ENCODE measurements at places on chromosomes 1 and 21. TPM values are rescaled to one million over a fixed set of nuclear protein-coding genes. Genes with fewer than 3 reads are reported as not detected.

The GJA4 gene
- polyA plus RNA-seq = not detected

The KLHDC7A gene
- polyA plus RNA-seq = not detected

The PYGO2 gene
- 23.3 TPM for polyA plus RNA-seq

GRCh38 chr1:3506943-3507342, 52.5 kb downstream of the ARHGEF16 start:
- DNase-seq = no peak

The FAM229A gene
- polyA plus RNA-seq = 8.0 TPM

GRCh38 chr1:245934409-245934808, 572.7 kb downstream of the SMYD3 start:
- DNase-seq = no peak

The MYOM3 gene
- polyA plus RNA-seq = 0.05 TPM

The UTS2 gene
- polyA plus RNA-seq = 0.13 TPM

GRCh38 chr1:14553711-14554110, 44.8 kb upstream of the KAZN start:
- no peak for DNase-seq

The RYR2 gene
- polyA plus RNA-seq = under 0.01 TPM

- no peak for DNase-seq
Measured at GRCh38 chr1:25553749-25554429, 10.5 kb downstream of the LDLRAP1 start.

- no peak for DNase-seq
Measured at GRCh38 chr1:10601342-10602070, 126.8 kb downstream of the PEX14 start.

The B3GALT5 gene
- 0.35 TPM for polyA plus RNA-seq

The SLC44A3 gene
- 2.6 TPM for polyA plus RNA-seq

GRCh38 chr1:182444497-182444896, 5.4 kb upstream of the RGSL1 start:
- no peak for DNase-seq

GRCh38 chr1:60745484-60745883, 336.9 kb upstream of the NFIA start:
- DNase-seq = peak; percentile 42

The CTSE gene
- polyA plus RNA-seq = not detected

The AGMAT gene
- polyA plus RNA-seq = 0.66 TPM

DNA sequence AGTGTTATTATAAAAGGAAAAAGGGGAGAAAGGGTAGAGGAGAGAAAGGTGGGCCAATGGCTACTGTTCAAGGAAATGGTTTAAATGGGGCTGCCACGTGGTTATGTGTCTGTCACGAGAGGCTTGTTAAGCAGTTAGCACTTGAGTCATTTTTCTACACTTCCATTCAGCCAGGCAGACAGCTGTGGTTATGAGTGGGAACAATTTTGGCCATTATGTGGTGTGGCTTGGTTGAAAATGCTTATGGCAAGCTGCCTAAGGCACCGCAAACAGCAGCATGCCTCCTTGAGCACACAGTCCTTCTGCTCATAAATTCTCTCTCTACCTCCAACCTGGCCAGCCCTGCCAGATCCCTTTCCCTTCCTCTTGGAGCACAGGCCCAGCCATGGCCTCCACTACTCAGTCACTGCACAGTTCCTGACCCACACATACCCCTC, 3.2 kb upstream of the SRM start:
- DNase-seq = no peak

GRCh38 chr1:20351911-20352701, 61.4 kb downstream of the VWA5B1 start:
- no peak for DNase-seq

The DEPDC1 gene
- polyA plus RNA-seq = 3.8 TPM
